ENCODE measurements at places on chromosomes 7 and 10.
A peak's percentile ranks its signal among the peaks of the same experiment; 100 is the strongest.

GRCh38 chr10:1745780-1746456, 8.6 kb upstream of the ADARB2 start:
- DNase-seq = no peak

DNA sequence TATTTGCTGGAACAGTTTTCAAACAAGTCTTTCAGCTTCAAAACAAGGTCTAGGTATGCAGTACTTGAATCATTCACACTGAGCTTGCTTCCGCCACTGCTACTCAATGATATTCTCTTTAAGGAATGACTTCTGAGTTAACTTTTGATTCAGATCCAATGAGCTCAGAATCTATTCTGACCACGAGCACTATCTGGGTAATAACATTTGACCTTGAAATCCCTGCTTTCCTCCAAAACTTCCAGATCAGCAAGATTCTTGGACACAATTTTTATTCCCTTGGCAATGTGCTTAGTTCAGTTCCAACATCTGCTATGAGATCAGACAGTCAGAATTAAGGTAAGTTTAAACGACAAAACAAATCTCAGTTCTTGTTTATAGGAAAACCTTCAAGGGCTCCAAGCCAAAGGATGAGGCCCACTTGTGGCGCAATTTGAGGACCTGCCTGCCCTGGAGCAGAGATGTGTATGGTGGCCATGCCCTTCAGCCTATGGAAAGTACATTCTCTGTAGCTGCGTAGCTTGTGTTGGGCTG, 87.2 kb downstream of the RNF216 start:
- no peak for DNase-seq

- no peak for DNase-seq
These were observed 102.2 kb downstream of the HDAC9 start for GRCh38 chr7:18597754-18598153.

- DNase-seq = no peak
These were observed 305.8 kb upstream of the GNAI1 start for GRCh38 chr7:79828866-79829265.

- no peak for DNase-seq
These were observed 79.1 kb downstream of the PALS2 start for GRCh38 chr7:24652251-24652939.

- no peak for DNase-seq
These were observed 221.4 kb downstream of the BICC1 start for GRCh38 chr10:58734116-58734515.

DNA sequence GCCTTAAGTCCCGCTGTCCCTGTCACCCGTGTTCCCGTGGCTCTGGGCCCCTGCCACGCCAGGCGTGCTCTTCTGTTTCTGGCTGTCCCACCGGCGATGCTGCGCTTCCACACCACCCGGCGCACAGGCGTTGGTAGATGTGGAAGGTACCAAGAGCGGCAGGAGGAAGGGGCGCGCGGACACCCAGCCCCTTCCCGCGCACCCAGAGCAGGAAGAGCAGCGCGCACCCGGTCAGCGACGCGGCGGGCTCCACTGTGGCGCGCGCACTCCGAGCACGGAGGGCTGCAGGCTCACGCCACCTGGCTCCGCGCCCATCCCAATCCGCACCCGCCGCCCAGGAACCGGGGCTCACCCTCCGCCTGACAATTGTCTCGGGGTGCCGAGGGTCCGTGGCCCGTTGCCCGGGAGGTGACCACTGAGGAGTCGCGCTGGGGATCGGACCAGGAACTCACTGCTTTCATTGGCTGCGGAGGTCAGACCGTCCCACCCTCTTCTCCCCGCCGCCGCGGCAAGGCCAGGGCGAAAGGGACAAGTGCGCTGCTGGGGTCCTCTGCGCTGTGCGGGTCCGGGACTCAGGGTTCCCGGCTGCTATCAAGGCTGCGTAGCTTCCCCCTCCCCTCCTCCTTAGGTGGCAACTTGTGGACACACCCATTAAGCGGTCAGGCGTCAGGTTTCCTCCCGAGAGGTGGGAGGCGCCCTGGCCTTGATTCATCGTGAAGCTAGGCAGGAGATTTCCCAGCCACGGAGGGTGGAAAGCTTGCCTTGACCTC, 121.6 kb upstream of the ZNF92 start:
- peak; percentile 62 for DNase-seq

GRCh38 chr10:24568042-24568441, 155.6 kb downstream of the ARHGAP21 start:
- no peak for DNase-seq
